ENCODE measurements at places on chromosomes 3 and 15. TPM values are rescaled to one million over a fixed set of nuclear protein-coding genes. Genes with fewer than 3 reads are reported as not detected.

The EPB42 gene
- total RNA-seq, result not detected

The ALDH1L1 gene
- 1.6 TPM for total RNA-seq

- H3K4me3 ChIP-seq, result no peak overlapping the region
- no peak overlapping the region for H3K27ac ChIP-seq
- no peak for DNase-seq
- H3K27me3 ChIP-seq, result peaks cover 16% of the 10 kb centered on the region
- H3K4me1 ChIP-seq, result no peaks in the 10 kb centered on the region
Measured at GRCh38 chr15:83659417-83659812, 5.5 kb downstream of the ADAMTSL3 start.

The PPP2R3A gene
- 14.0 TPM for total RNA-seq

DNA sequence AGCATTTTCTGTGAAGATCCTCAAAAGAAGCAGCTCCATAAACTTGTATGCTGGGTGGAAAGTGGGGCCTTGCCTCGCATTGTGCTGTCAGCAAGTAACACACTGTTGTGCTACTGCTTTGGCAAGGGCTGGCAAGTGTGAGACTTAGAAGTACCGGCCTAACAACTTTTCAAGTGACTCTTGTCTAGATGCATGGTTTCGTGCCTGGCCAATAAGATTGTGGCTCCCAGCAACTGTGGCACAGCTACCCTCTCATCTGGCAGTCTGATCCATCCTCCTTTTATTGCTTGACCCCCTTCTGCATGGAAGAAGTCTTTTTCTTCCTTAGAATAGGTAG lies 79.4 kb upstream of the VEPH1 start:
- DNase-seq, result no peak
- H3K4me3 ChIP-seq, result no peak overlapping the region
- H3K4me1 ChIP-seq, result no peaks in the 10 kb centered on the region
- H3K36me3 ChIP-seq, result no peaks in the 10 kb centered on the region
- no peak overlapping the region for H3K27ac ChIP-seq
- no peaks in the 10 kb centered on the region for H3K27me3 ChIP-seq

- H3K4me3 ChIP-seq, result no peak overlapping the region
- no peak for DNase-seq
- H3K27ac ChIP-seq, result no peak overlapping the region
- peaks cover 9% of the 10 kb centered on the region for H3K4me1 ChIP-seq
- H3K36me3 ChIP-seq, result no peaks in the 10 kb centered on the region
- no peaks in the 10 kb centered on the region for H3K27me3 ChIP-seq
Measured at GRCh38 chr3:153094386-153094785, 67.6 kb upstream of the RAP2B start.

DNA sequence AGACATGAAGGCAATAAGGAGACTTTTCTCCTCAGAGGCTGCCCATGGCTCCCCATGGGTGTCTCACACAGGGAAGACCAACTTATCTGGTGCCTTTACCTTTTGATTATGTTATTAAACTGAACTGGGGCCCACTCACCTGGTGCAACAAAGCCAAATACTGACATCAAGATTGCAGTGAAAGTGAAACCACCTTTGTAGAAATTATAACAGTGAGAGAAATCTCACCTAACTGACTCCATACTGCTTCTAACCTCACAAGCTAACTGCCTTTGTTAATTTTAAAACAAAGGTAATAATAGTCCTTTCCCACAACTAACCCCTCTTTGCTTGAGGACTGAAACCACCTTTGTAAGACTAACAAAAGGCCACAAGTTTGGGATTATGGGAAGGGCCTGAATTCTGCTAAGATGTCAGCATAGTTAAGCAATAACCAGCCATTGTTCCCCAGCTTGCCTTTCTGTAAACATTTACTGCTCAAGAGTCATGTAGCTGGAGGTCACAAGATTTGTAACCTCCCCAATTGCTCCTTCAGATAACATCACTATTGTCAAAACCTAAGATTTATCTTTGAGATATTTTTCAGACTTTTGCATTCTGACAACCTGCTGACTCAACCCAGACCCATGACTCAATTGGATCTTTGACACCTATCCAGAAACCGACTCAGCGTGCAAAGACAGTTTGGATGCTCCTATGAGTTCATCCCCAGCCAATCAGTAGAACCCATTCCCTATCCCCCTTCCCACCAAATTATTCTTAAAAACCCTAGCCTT lies 420.3 kb upstream of the CFAP20DC start:
- H3K27me3 ChIP-seq, result no peaks in the 10 kb centered on the region
- no peak overlapping the region for H3K4me3 ChIP-seq
- DNase-seq, result no peak
- no peak overlapping the region for H3K27ac ChIP-seq

The HIGD2B gene
- total RNA-seq, result not detected

- no peaks in the 10 kb centered on the region for H3K4me1 ChIP-seq
- no peak overlapping the region for H3K27ac ChIP-seq
- DNase-seq, result no peak
- no peak overlapping the region for H3K4me3 ChIP-seq
- no peaks in the 10 kb centered on the region for H3K27me3 ChIP-seq
Measured at GRCh38 chr3:160569894-160570652, 4.7 kb upstream of the KPNA4 start.

The RARRES1 gene
- 0.71 TPM for total RNA-seq

GRCh38 chr15:82313446-82313845 lies 35.8 kb downstream of the GOLGA6L10 start:
- DNase-seq, result no peak
- H3K27ac ChIP-seq, result no peak overlapping the region
- no peak overlapping the region for H3K4me3 ChIP-seq
- H3K4me1 ChIP-seq, result no peaks in the 10 kb centered on the region
- H3K36me3 ChIP-seq, result no peaks in the 10 kb centered on the region
- H3K27me3 ChIP-seq, result no peaks in the 10 kb centered on the region

The DCLK3 gene
- 0.69 TPM for total RNA-seq

- H3K27ac ChIP-seq, result no peak overlapping the region
- H3K27me3 ChIP-seq, result no peaks in the 10 kb centered on the region
- no peaks in the 10 kb centered on the region for H3K4me1 ChIP-seq
- H3K36me3 ChIP-seq, result no peaks in the 10 kb centered on the region
- H3K4me3 ChIP-seq, result no peak overlapping the region
Measured at GRCh38 chr15:81184188-81184587, 12.5 kb upstream of the IL16 start.

DNA sequence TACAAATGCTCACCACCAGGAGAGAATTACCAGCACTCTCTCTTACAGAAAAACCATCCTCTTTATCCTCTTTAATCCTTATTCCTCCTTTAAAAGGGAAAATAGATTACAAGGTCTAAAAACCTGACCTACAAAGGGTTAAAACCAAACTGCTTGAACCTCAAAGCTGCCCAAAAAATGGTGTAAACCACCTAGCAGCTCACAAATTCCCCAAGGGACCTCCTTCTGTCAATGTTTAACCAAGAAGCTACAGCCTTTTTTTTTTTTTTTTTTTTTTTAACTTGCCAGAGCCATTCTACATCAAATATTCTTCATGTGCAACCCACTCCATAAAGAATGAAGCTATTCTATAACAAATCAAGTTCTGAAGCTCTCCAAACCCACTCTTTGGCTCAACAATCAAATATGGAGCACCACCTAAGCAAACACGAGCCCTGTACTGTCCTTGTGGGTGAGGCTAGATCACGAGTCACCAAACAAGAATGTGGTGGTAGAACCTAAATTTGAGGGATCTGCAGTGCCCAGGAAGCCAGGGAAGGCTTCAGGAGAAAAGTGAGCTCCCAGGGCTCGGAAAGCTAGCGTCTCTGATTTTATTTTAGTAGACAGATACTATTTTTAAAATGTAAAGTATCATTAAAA lies 20.1 kb downstream of the OSBPL10 start:
- H3K4me3 ChIP-seq, result no peak overlapping the region
- no peaks in the 10 kb centered on the region for H3K36me3 ChIP-seq
- no peak for DNase-seq
- H3K27ac ChIP-seq, result peak overlapping the region; percentile 40
- peaks cover 29% of the 10 kb centered on the region for H3K4me1 ChIP-seq

DNA sequence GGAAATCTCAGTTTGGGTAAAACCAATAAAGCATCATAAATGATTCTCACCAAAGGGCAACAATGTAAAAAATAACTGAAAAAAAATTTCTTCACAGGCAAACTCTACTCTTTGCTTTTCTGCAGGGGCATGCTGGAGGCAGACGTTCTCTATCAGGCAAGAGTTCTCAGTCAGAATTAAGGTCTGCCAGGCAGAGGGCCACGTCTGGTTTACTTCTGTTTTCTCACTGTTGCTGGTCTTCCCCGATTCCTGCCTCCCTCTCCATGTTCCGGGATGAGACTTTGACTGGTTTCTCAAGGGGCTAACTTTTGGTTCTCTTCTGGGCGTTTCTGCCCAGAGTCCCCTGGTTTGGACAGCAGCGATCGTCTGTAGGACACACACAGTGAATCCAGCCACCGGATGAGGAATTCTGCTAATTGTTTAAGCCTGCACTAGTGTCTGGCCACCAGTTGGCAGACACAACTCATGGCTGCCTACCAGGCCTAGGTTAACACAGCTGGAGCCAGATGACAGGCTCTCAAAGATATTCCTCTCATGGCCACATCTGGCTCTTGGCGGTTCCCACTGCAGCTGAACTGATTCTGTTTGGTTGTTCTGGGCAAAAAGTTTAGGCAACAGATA lies 273.1 kb downstream of the FOXP1 start:
- no peaks in the 10 kb centered on the region for H3K27me3 ChIP-seq
- no peak overlapping the region for H3K4me3 ChIP-seq
- no peaks in the 10 kb centered on the region for H3K36me3 ChIP-seq
- no peak overlapping the region for H3K27ac ChIP-seq
- peaks cover 13% of the 10 kb centered on the region for H3K4me1 ChIP-seq

DNA sequence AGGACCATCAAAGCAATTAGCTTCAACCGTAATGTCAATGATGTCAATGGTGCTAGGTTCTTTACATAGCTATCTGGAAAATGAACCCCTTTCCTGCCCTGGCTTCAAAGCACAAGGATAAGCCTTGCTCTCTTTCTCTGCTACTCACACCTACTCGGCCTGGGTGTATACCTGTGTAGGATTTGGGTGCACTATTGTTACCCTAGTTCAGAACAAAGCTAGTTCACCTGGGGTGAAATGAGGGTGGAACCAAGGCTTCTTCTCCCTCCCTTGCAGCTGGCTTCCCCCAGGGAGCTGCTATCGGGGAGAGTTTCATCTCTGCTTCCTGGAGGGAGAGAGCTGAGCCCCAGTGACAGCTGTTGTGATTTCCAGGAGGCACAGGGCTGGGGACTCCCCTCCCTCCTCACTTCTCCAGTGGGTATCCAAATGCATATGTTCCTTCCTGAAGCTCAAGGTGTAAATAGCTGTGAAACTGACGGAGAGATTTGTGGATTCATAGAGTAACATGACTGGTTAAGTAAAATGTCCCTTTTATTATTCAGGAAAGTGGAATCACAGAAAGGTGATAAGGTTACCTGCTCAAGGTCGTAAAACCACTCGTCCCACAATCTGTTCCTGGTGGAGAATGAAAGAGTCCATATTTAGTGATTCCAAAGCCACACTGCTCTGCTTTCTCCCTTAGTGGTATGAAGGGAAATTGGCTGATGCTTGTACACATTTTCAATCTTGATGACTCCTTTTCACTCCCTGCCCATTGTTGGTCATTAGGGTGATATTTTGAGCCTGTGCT lies 11.8 kb upstream of the C3orf70 start:
- H3K27ac ChIP-seq, result no peak overlapping the region
- no peaks in the 10 kb centered on the region for H3K36me3 ChIP-seq
- H3K4me3 ChIP-seq, result no peak overlapping the region
- no peaks in the 10 kb centered on the region for H3K27me3 ChIP-seq
- H3K4me1 ChIP-seq, result no peaks in the 10 kb centered on the region

- H3K36me3 ChIP-seq, result no peaks in the 10 kb centered on the region
- no peaks in the 10 kb centered on the region for H3K4me1 ChIP-seq
- no peak overlapping the region for H3K4me3 ChIP-seq
- no peak for DNase-seq
- H3K27ac ChIP-seq, result no peak overlapping the region
Measured at GRCh38 chr15:97903560-97903959, 56.9 kb upstream of the ARRDC4 start.

GRCh38 chr3:67713764-67714469 lies 59.5 kb upstream of the SUCLG2 start:
- no peaks in the 10 kb centered on the region for H3K4me1 ChIP-seq
- H3K4me3 ChIP-seq, result no peak overlapping the region
- DNase-seq, result no peak
- H3K27ac ChIP-seq, result no peak overlapping the region

GRCh38 chr3:9897408-9898372 lies 5.0 kb upstream of the IL17RE start:
- H3K4me3 ChIP-seq, result no peak overlapping the region
- no peak for DNase-seq
- no peaks in the 10 kb centered on the region for H3K27me3 ChIP-seq
- no peaks in the 10 kb centered on the region for H3K4me1 ChIP-seq
- peaks cover 8% of the 10 kb centered on the region for H3K36me3 ChIP-seq
- no peak overlapping the region for H3K27ac ChIP-seq

DNA sequence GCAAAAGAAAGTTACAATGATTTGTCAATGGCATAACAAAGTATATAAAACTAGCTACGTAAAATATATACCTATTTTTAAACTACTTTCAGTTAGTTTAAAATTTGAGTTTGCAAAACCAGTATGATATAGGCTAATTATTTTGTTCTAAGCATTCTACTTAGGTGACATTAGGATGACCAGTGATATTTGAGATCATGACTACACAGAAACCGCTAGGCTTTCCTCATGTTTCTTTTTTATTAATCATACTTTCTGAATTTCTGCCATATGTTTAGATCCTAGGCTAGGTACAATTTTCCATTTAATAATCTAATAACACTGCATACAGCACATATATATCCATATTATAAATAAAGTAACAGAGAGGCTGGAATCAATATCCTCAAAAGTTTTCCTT lies 52.4 kb upstream of the XRN1 start:
- H3K36me3 ChIP-seq, result peaks cover 8% of the 10 kb centered on the region
- no peak overlapping the region for H3K27ac ChIP-seq

DNA sequence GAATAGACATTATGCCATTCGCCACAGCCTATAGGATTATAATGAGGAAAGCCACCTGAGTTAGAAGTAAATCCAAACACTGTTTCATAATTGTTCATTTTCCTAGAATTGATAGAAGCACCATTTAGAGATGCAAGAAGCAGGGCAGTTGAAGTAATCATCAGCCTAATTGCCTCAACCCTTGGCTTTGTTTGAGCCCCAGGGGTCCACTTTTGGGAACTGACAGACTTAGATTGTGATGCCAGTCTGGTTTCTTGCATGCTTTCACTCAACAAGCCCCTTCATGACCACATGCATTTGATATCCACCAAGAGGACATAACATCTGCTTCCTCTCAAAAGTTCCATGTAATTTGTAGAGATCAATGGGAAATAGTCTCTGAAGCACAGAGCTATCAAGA lies 97.2 kb upstream of the COL8A1 start:
- H3K27ac ChIP-seq, result no peak overlapping the region
- no peak overlapping the region for H3K4me3 ChIP-seq
- no peaks in the 10 kb centered on the region for H3K36me3 ChIP-seq
- no peaks in the 10 kb centered on the region for H3K27me3 ChIP-seq

The NR2F2 gene
- not detected for total RNA-seq

The COMMD2 gene
- 57.2 TPM for total RNA-seq

DNA sequence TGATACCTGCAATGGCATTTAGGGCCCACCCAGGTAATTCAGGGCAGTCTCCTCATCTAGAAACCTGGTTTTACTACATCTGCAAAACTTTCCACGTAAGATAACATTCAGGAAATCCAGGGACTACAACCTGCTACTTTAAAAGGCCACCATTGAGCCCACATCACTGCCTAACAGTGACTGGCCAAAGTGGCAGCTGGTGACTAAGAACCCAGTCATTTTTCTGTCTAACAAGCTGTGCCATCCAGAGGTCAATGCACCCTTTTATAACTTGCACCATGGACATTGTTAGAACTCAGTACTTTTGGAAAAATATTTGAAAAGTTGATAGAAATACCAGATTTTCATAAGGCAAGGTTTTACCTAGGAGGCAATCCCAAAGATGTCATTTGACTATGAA lies 492.4 kb downstream of the OTOL1 start:
- no peak overlapping the region for H3K27ac ChIP-seq
- no peak for DNase-seq
- no peak overlapping the region for H3K4me3 ChIP-seq

The CNTN6 gene
- total RNA-seq, result not detected

The GRK7 gene
- not detected for total RNA-seq

Measured in H1 (cell line).